ENCODE measurements at places on chromosomes 7 and 10.

GRCh38 chr7:30671793-30672465 lies 10.3 kb downstream of the CRHR2 start:
- DNase-seq = no peak

DNA sequence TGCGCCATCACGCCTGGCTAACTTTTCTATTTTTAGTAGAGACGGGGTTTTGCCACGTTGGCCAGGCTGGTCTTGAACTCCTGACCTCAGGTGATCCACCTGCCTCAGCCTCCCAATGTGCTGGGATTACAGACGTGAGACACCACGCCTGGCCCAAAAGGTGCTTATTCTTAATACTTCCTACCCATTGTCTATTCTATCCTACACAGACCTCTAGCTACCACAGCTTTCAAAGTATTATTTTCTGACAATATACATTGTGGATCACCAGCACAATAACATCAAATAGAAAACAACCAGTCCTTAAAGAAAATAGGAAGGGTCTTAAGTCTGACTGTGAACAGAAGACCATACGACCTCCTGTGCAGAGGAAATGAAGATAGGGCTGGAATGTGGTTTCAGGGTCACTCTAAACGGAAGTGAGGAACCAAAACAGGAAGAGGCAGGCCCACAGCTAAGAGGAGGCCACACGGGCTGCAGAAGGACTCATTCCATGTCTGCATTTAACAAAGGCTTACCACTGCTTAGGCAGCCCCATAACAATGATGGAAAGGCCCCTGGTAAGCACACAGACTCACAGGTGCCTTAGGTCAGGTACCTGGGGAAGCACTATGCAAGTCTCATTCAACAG lies 115.2 kb downstream of the ZFAND4 start:
- DNase-seq = no peak

DNA sequence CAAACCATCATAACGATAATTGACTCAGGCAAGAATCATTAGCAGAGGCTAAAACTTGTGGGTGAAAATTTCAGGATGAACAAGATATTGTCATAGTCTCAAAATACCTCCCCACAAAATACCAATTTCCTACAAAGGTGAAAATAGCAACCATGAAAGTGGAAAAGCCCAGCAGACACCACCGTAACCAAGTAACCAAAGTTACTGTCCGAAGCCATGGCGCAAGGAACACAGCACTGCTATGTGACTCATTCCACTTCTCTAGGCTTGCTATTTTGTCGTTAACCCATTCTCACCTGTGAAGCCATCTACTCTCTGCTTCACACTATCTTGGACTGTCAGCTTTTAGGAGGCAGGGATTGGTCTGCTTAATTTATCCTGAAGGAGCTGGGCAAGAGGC lies 113.8 kb upstream of the CACUL1 start:
- no peak for DNase-seq

GRCh38 chr7:18290223-18290622 lies 205.3 kb upstream of the HDAC9 start:
- DNase-seq = no peak

- DNase-seq = peak; percentile 24
These were observed 129.8 kb upstream of the PPP1R3A start for GRCh38 chr7:114048386-114049235.

- DNase-seq = no peak
These were observed 184.6 kb downstream of the FANK1 start for GRCh38 chr10:126080879-126081411.

- DNase-seq = no peak
These were observed 30.3 kb downstream of the GSTO2 start for GRCh38 chr10:104299031-104299904.

- no peak for DNase-seq
These were observed 23.6 kb downstream of the AKR1B1 start for GRCh38 chr7:134435161-134435920.

- DNase-seq = no peak
These were observed 31.4 kb downstream of the RPA3 start for GRCh38 chr7:7686811-7687508.

DNA sequence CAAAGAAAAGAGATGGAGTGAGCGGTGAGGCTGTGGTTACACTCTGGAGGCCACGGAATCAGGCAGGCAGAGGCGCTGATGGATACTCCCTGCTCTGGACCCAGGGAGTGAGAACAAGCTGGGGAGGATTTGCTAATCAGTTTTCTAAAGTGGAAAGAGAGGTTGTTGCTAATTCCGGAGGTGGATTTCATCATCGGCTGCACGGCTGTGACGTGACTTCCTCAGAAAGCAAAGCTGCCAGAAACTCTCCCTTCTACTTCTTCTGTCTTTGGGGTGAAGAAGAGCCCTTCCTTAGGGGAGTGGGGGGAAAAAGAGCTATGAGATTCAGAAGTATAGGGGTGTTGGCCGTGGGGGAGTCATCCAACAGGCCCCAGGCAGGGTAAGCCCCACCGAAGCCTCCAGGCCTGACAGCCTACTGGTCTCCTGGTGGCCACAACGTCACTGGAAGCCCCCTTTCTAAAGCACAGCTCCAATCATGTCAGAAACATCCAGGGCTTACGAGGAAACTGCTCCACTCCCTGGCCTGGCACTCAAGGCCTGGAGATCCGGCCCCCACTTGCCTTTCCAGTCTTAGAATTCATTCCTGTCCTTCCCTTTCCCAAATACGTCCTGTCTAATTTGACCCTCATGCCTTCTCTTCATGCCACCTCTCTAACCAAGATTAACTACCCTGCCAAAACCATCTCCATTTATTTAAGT lies 114.5 kb downstream of the HIP1 start:
- no peak for DNase-seq

DNA sequence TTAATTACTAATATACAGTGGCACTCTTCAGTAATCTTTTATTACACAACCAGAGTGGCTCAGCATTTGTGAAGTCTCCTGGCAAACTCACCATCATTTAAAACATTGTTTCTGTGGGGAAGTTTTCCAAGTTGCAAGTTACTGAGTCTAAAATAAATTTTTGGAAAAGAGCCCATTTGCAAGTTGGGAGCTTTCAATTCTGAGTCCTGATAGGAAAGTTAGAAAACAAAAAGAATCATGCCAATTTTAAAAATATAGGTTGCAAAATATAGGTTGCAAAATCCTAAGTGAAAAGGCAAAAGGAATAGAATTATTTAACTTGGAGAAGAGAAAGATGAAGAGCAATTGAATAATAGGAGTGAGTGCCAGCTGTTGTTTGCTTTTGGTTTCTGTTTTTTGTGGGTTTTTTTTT lies 378.8 kb upstream of the C7orf33 start:
- no peak for DNase-seq

GRCh38 chr7:139654276-139655181 lies 123.3 kb downstream of the HIPK2 start:
- DNase-seq = no peak

DNA sequence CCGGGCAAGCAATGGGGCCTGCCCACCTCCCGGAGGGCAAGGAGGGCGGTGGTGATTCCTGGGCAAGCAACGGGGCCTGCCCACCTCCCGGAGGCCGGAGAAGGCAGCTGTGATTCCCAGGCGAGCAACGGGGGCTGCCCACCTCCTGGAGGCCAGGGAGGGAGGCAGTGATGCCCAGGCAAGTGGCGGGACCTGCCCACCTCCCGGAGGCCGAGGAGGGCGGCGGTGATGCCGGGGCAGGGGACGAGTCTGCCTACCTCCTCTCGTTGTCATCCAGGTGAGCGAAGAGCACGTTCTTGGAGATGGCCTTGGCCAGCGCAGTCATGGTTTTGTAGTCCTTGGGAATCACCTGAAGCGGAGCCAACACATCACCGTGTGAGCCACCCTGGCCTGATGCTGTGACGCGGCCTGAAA lies 49.5 kb upstream of the DNAAF5 start:
- no peak for DNase-seq

DNA sequence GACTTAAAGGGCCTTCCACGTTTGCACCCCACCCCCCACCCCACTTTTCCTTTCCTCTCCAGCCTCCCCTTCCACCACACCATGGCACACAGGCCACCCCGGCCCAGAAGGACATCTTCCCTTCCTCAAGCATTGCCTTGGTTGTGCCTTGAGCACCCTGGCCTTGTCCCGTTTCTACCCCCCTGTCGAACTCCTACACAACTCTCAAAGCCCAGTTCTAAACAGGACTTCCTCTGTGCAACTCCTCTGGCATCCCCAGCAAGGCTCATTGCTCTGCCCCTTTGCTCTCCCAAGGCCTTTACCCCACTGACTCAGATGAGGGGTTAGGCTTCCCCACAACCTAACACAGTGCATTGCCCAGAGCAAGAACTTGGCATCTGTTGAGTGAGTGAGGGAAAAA lies 136.1 kb downstream of the HERPUD2 start:
- DNase-seq = no peak

GRCh38 chr10:3954615-3955014 lies 169.6 kb upstream of the KLF6 start:
- no peak for DNase-seq

- DNase-seq = no peak
These were observed 103.1 kb downstream of the ANK3 start for GRCh38 chr10:60286559-60286958.

- no peak for DNase-seq
These were observed 334.9 kb downstream of the ELMO1 start for GRCh38 chr7:37113661-37114355.

- DNase-seq = no peak
These were observed 20.4 kb upstream of the C10orf71 start for GRCh38 chr10:49278497-49278981.

GRCh38 chr7:103658055-103659005 lies 212.3 kb upstream of the SLC26A5 start:
- DNase-seq = no peak
